ENCODE measurements at places on chromosomes 13 and 19.

DNA sequence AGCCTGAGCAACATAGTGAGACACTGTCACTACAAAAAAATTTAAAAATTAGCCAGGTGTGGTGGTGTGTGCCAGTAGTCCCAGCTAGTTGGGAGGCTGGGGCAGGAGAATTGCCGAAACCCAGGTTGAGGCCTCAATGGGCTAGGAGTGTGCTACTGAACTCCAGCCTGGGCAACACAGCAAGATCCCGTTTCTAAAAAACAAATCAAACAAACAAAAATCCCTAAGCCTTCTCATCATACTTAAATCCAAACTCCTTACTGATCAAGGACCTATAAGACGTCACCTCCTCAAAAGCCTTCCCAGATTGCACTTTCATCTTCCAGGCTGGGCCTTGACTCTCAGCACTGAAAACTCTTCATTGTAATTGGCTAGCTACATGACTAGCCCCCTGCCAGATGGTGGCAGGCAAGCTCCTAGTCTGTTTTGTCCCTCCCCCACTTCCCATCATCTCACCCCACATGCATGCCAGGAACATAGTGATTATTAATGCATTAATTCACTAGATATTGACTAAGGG is 17.5 kb upstream of the NANOS3 start:
- DNase-seq = no peak

DNA sequence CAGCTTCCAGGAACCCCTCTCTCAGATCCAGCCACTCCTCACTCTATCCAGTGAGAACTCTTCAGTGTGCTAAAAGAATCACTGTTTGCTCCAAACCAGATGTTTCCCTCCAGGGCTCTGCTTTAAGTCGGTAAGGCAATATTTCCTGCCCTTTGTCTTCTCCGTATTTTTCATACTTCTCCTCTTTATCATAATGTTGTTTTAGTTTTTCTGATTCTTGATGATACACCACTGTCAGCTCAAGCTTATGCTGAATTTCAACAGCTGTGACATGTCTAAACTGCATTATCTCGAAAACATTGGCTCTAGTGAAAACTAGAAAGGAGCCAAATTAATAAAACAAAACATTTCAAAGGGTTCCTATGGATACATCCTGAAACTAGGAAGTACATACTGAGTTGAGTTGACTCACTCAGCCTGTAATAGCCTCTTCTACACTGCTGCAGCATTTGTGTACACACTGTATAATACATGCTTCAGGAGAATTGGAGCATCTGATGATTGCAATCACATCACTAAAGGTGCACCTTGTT is 39.8 kb downstream of the GPR180 start:
- DNase-seq = peak; percentile 41

DNA sequence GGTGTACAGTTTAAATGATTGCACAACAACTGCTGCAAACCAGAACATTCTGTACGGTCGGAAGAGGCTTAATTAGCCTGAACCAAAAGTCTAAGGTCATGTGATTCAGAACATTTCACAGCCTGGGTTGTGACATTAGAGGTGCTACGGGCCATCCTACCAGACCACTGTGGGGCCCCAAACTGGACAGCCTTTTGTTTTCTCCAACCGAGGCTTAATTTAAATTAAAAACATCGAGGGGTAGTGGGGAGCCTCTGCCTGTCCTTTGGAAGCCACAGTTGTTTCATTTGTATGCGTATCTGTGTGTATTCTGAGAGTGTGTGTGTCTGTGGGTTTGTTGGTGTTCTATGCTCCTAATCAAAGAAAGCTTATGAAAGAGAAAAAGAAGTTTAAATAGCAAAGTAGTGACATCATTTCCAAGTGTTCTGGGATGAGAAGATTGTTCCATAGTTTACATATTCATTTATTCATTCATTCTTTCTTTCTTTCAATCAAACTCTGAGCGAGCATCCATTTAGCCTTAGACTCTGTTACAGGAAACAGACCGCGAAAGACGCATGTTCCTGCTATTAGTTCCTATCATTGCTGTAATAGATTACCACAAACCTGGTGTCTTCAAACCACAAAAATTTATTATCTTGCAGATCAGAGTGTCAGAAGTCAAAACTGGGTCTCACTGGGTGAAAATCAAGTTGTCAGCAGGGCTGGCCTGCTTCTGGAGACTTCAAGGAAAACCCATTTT is 444.8 kb downstream of the FOXO1 start:
- DNase-seq = no peak

DNA sequence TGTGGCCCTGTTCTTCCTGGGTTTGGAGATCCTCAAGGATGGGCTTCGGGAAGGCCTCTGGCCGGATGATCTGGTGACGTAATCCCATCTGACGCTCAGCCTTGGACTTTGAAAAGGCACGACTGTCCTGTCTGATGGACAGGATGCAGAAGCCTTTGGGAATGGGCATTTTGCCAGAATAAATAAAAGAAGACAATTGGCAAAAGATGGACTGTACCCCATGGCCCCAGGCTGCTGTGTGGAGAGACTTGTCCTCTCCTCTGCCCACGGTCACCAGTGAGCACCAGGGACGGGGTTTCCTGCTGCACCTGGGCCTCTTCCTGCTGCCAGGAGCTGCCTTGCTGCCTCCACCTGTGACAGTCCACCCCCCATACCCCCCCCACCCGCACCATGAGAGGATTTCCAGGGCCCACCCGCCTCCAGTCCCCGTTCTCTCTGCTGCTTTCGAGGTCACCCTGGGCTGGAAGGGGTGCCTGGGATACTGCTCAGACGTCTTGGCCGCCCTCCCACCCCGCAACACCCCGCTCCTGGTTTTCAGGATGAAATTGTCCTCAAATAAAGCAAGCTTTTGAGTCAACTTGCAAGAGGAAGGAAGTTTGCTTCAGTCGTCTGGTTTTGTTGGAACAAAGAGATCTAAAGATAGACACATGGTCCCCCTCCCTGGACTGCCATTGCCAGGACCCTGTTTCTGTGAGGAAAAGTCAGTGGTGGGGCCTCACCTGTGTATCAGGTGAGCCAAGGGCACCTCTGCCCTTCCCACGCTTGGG is 40.9 kb downstream of the MCF2L start:
- DNase-seq = no peak

GRCh38 chr19:44753932-44754749 is 5.6 kb downstream of the BCL3 start:
- DNase-seq = no peak

DNA sequence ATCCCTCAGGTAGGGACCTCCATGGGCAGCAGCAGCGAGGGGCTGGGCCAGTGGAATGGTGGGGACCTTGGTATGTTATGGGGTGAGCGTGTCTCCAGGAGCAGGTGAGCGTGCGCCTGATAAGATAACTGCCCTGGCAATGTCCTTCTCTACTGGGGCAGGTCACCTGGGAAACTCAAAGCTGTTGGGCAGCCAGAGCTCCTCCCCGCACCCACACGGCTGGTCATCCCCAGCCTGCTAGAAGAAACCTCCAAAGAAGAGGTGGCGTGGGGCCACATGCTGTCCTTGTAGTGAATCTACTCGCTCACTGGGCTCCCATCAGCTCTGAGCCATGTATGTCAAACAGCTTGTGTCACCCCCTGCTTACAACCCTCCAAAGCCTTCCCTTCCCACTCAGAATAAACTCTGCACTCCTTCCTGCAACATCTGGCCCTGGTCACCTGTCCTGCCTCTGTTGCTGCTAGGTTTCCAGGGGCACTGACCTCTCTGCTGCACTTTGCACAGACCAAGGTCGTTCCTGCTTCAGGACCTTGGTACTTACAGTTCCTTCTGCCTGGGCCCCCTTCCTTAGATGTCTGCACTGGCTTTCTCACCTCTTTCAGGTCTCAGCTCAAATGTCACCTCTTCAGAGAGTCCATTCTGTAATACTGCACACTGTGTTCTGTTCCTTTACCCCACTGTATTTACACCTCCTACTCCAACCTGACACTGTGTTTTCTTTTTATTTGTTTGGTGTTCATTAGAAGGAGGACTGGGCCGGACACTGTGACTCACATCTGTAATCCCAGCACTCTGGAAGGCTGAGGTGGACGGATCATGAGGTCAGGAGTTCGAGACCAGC is 1.8 kb upstream of the ATP4A start:
- no peak for DNase-seq

DNA sequence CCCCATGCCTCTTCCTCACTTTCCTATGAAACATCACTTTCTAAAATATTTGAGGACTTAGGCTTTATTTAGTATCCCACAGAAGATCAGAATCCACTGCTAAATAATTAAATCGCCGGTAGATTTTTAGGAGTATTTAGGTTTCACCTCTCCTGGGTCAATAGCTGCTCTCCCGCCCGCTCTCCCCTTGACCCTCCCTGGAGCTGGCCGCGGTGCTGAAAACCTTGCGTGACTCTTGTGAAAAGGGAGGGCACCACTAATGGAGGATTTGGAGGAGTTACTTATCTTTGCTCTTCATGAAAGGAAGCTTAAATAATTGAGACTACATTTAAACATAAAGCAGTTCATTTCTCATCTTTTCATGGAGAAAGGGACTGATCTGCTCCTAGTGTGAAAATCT is 14.1 kb downstream of the POU4F1 start:
- no peak for DNase-seq

DNA sequence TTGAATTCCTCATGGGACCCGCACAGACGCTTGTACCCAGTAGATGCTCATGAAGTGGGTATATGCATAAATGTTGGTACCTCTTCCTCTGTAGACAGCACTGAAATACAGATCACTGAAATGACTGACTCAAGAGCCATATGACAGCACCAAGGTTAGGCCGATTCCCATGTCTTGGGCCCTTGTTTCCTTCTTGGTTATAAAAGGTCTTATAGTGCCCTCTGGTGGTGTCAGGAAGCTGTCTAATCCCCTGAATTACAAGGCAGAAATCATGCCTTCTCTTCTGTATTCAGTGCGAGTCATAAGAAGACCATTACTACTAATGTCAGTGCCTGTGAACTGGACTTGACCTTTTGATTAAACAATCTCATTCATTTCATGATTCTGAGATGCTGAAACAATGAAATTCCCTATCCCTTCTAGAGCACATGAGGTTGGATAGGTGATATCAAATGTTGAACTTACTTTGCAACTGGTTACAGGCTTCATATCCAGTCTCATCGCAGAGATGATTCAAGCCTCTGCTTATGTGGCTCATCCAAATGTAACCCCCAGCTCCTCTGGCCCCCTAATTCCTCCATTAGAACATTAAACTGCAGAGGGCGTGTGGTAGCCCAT is 59.7 kb downstream of the SPATA13 start:
- DNase-seq = no peak

GRCh38 chr19:28883241-28883693 is 329.7 kb downstream of the UQCRFS1 start:
- DNase-seq = no peak

DNA sequence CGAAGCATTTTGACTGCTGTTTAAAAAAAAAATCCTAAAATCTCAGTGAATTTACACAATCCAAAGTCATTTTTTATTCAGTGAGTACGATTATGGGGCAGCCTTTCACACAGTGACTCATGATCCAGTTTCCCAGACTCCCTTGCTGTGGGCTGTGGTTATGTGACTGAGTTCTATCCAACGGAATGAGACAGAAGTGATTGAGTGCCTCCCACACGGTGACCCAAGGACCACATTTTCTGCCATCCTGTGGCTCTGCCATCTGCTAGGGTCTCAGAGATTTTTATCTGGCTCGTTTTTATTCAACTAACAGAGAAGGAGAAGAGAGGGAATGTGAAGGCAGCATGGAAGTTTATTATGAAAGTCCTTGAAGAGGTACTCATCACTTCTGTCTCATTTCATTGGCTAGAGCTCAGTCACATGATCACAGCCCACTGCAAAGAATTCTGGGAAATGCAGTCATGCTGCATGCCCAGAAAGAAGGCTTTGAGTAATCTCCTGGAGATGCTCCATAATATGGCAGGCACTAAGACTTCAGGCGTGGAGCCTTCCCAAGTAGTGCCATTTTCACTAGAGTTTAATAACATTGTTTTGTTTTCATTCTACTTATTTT is 999.4 kb downstream of the UQCRFS1 start:
- DNase-seq = no peak

- no peak for DNase-seq
These were observed 1.5 kb downstream of the SMAD9 start for GRCh38 chr13:36918246-36919131.

- DNase-seq = no peak
These were observed 1.9 kb downstream of the SIGLEC14 start for GRCh38 chr19:51644636-51645271.

- DNase-seq = no peak
These were observed 106.5 kb upstream of the RFC3 start for GRCh38 chr13:33711436-33711835.

- no peak for DNase-seq
These were observed 900.3 kb upstream of the MIR17HG start for GRCh38 chr13:90447034-90447733.

DNA sequence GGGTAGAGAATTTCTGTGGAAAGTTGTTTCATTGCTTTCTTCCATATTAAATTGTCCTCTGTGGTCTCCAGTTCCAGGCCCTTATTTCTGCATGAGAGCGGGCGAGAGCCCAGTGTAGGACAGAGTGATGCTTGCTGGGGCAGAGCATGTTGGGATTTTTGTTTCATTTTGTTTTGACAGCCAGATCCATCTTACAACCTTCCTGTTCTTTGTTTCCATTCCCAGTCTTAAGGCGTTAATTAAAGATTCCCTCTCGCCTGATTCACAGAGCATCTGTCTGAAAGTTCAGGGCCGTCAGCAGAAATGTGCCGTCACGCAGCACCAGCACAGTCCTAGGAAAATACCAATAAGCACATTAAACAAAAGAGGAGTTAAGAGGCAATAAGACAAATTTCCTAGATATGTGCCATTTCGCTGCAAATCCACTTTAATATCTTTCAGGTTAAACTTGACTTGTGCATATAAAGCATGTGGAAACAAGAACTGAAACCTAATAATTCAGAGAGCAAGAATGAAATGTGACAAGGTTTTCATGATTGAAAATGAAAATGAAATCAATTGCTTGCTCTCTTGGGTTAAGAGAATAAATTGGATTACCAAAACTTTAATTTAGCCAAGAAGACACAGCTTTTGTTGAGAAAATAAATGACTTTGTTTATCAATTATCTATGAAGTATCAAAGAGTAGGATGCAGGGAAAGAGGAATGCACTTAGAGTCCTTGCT is 210.7 kb upstream of the SLC10A2 start:
- DNase-seq = no peak

GRCh38 chr13:75902166-75903104 is 266.3 kb downstream of the LMO7 start:
- no peak for DNase-seq

- DNase-seq = no peak
These were observed 1235.2 kb upstream of the SLC10A2 start for GRCh38 chr13:104301171-104301975.

- no peak for DNase-seq
These were observed at the start of gene DIRAS1 for GRCh38 chr19:2720777-2721569. TSS of gene DIRAS1 (minus strand) at chr19:2721372. CDS start at chr19:2717806, 3,566 bp downstream.
